NCI-H1105 (cell line): ENCODE measurements at places on chromosomes 13 and 19.

GRCh38 chr19:47507012-47507411 lies 7.9 kb downstream of the NAPA start:
- no peak for DNase-seq

DNA sequence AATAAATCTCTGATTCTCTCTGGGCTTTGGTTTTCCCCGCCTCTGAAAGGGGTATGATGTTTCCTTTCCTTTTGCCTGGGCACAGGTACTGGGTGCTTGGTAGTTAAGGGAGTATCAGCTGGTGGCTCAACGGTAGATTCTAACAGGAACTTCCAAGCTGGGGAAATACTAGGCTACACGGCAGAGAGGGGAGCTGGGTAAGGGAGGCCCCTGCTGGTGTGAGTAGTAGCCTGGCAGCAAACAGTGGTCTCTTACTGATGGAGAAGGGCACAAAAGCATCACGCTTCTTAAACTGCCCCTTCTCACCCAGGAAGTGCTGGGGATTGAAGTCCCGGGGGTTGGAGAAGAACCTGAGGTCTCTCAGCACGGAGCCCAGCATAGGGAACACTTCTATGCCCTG lies 26.9 kb upstream of the CYP2A7 start:
- DNase-seq, result no peak

GRCh38 chr13:25981060-25981459 lies 70.8 kb downstream of the SHISA2 start:
- no peak for DNase-seq

GRCh38 chr13:97076898-97077297 lies 82.6 kb upstream of the OXGR1 start:
- no peak for DNase-seq

DNA sequence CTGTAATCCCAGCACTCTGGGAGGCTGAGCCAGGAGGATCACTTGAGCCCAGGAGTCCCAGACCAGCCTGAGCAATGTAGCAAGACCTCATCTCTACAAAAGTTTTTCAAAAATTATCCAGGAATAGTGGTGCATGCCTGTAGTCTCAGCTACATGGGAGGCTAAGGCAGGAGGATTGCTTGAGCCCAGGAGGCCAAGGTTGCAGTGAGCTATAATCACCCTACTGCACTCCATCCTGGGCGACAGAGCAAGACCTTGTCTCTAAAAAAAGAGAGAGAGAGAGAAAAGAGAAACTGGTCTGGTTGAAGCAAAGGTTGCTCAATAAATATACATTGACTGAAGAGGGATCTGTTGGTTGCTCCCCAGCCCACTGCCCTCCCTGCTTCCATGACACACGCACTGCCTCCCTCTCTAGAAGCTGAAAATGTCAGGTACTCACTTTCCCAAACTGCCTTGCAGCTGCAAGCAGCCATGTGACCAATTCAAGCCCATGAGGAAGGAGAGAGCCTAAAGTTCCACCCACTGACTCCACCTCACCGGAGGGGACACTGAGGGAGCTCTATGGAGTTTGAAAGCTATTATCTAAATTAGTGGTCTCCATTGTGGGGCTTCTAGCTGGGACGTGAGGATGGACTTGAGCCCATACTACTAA lies 14.0 kb downstream of the CEACAM16 start:
- no peak for DNase-seq

- no peak for DNase-seq
Observed at GRCh38 chr19:10639836-10640235, 14.3 kb upstream of the ILF3 start.

- DNase-seq, result no peak
Observed at GRCh38 chr13:33968520-33969507, 150.9 kb downstream of the RFC3 start.

- no peak for DNase-seq
Observed at GRCh38 chr13:48486836-48487235, 46.0 kb downstream of the RCBTB2 start.

GRCh38 chr19:6271721-6272410 lies 7.9 kb downstream of the MLLT1 start:
- DNase-seq, result peak; percentile 73

- DNase-seq, result no peak
Observed at GRCh38 chr19:16603090-16603489, 24.9 kb downstream of the MED26 start.

- no peak for DNase-seq
Observed at GRCh38 chr13:48110931-48111721, 16.2 kb upstream of the MED4 start.

GRCh38 chr13:33611121-33611805 lies 206.7 kb upstream of the RFC3 start:
- no peak for DNase-seq

DNA sequence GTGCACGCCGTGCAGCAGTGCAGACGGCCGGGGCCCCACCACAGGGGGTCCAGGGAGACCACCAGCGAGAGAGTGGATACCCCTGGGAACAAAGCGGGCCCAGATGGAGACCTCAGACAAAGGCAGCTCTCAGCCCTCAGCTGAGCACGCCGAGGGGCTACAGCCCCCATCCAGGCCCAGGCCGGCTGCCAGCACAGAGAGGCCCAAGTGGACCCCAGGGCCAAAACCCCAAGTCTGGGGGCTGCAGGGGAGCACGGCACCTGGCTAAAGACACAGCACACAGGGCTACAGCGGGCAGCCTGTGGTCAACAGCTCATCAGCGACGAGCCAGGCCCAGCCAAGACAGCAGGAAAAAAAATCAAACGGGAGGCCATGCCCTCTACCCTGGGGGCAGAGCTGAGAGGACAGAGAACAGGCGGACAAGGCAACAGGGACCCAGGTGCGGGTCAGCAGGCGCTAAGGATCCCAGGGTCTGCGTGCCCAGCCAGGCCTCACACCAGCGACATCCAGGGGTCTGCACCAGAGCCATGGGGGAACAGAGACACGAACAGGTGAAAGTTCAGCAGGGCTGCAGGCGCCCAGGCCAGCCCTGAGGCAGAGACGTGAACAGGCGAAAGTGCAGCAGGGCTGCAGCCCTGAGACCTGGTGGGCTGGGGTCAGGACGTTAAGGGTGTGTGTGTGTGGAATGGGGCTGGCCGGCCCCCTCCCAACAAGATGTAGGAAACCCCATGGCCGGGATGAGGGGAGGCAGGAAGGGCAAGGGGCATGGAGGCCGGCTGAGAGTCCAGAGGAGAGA lies 34.3 kb downstream of the RASA3 start:
- no peak for DNase-seq

DNA sequence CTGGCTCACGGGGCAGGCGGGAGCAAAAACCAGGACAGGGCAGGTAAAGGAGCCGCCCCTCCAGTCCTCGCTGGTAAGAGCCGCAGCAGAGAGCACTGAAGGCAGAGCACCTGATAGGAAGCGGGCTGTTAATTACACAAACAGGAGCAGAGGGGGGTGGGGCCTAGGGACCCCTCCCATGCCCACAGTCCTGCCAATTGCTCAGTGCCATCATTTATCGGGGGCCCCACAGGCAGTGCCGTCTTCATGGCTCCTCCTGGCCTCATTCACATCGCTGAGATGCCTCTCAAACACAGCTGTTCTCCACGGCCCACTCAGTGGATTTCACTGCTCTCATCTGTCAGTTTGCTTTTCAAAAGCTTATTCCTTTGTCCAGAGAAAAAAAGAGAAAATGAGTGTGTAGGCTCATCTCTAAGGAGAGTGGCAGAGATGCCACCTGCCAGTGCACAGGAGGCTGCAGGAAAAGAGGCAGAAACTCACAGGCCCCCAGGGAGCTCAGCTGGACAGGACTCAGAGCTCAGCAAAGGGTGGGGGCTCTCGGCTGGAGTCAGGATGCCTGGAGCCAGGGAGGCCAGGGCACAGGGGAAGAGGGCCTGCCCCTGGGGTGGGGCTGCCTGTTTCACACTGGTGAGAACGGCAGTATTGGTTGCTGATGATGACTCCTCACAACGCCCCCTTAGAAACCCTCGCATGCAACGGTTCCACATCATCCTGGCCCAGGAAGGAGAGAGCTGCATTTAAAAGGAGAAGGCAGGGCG lies 174.6 kb downstream of the COL4A1 start:
- peak; percentile 72 for DNase-seq

GRCh38 chr13:52868190-52868589 lies 19.8 kb upstream of the PCDH8 start:
- DNase-seq, result no peak

DNA sequence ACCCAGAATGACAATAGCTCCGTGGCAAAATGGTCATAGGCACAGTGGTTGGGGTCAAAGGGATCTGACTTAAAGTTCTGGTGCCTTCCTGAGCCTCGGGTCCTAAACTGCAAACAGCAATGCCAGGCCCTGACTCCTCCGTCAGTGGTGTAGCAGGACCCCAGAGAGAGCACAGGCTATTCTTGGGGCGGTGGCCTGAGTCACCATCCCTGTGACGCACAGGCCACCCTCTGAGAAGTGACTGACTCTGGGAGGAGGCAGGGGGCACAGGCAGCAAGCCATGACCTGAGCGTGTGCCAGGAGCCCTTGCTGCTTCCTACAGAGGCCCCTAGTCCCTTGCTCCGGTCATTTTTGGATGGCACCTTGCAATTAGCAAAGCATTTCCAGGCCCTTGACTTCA lies 18.7 kb downstream of the PLVAP start:
- no peak for DNase-seq

GRCh38 chr19:48815870-48816501 lies 5.2 kb upstream of the BCAT2 start:
- no peak for DNase-seq

- no peak for DNase-seq
Observed at GRCh38 chr19:55672418-55672817, 2.6 kb upstream of the EPN1 start.

GRCh38 chr19:1028062-1028926 lies 1.9 kb downstream of the CNN2 start:
- DNase-seq, result no peak

DNA sequence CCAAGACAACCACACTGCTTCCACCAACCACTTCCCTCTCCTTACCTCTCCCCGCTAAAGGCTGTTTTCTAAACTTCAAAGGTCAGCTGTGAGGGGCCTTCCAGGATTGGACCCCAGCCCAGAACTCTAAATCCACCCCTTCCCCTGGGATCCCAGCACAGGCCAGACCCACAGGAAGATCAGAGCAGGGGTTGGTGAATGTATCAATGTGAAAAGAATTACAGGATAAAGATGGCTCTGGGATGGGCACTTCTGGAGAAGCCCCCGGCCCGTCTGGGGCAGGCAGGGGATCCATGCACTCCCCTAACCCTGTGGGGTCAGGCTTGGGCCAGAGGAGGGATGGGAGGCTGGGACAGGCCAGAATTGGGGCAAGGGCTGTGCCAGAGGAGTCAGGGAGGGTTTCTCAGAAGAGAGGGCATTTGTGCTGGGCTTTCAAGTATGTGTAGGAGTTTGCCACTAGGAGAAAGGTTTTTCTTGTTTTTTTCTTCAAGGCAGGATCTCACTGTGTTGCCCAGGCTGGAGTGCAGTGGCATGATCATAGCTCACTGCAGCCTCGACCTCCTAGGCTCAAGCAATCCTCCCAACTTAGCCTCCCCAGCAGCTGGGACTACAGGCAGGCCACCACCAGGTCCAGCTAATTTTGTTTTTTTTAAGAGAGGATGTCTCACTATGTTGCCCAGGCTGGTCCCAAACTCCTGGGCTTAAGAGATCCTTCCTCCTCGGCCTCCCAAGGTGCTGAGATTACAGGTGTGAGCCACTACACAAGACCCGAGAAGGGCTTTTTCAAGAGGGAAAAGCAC lies 1.0 kb upstream of the MEF2B start:
- DNase-seq, result no peak

DNA sequence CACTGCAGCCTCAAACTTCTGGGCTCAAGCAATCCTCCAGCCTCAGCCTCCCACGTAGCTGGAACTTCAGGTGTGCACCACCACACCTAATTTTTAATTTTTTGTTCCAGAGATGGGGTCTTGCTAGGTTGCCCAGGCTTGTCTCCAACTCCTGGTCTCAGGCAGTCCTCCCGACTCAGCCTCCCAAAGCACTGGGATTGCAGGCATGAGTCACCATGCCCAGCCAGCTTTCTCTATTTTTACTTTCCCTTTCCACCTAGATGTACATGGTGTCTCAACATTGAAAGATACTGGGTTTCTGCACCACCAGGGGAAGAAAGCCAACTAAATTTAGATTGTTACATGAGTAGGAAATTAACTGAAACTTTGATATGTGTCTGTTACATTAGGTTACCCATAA lies 13.8 kb upstream of the ZNF846 start:
- no peak for DNase-seq

DNA sequence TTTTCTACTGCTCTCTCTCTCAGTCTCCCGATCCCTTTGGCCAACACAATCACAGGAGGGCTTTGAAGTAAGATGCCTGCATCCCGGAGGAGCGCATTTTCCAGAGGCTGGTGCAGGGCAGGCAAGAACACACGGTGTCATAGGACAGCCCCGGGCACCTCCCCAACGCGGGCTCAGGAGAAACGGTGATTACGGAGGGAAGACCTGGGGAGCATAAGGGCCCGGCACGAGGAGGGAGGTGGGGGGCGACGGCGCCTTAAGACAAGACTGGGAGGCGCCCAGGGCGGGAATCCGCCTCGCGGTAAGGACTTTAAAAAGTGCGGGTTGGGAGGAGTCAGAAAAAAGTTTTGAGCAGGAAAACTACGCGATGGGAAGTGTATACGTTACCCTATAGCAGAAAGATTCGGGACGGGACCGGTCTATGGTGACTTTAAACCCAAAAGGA lies 18.7 kb upstream of the ZNF888 start:
- peak; percentile 32 for DNase-seq

DNA sequence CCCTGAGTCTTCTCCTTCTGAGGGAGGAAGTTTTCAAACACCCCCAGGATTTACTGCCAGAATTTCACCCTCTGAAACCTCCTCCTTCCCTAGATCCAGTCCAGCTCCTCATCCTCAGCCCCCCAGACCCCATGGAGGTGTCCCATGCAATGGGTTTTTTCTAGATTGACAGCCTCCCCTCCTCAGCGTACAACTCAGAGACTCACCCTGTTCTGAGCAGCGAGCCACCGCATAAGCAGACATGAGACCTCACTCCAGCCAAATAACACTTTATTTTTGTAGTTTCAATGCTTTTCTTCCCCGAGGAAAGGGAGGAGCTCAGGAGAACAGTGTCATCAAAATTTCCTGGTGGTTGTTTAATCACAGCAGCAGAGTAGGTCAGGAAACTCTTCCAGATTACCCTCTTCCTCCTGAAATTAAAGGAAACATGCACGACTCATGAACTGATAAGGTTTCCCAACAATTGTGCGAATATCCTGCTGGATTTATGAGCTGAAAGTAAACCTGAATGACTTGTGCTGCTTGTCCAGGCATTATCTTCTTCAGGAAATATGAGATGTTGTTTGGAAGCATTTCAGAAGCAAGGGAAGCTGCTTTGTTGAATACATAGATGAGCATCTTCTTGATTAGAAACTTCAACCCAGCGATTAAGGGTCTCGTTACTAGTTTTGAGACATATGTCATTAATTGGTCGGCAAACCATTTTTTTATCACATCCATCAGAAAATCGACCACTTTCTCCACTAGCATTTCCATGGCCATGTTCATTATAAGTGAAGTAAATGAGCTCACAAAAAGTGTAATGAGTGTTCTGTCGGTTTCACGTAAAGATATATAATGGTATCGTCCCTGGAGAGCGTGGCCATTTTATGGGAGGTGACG lies 36.2 kb downstream of the ERICH4 start:
- DNase-seq, result no peak

- no peak for DNase-seq
Observed at GRCh38 chr13:23748109-23748990, 140.8 kb downstream of the MIPEP start.

GRCh38 chr13:62040806-62041205 lies 625.2 kb upstream of the PCDH20 start:
- no peak for DNase-seq

- DNase-seq, result peak; percentile 99
Observed at GRCh38 chr19:19821366-19821951, at the start of gene ZNF506. Gene ZNF506 (minus strand): TSS chr19:19821750. CDS start chr19:19821603, 147 bp downstream.
